ENCODE measurements at places on chromosomes 16 and 17.

- no peak for DNase-seq
These were observed 154.0 kb downstream of the C16orf78 start for GRCh38 chr16:49527611-49528010.

GRCh38 chr16:46582313-46582712 lies 38.9 kb downstream of the SHCBP1 start:
- DNase-seq, result no peak

- no peak for DNase-seq
These were observed 70.8 kb downstream of the XPO6 start for GRCh38 chr16:28140788-28141618.

GRCh38 chr17:30225112-30225511 lies 10.4 kb downstream of the SLC6A4 start:
- DNase-seq, result no peak

DNA sequence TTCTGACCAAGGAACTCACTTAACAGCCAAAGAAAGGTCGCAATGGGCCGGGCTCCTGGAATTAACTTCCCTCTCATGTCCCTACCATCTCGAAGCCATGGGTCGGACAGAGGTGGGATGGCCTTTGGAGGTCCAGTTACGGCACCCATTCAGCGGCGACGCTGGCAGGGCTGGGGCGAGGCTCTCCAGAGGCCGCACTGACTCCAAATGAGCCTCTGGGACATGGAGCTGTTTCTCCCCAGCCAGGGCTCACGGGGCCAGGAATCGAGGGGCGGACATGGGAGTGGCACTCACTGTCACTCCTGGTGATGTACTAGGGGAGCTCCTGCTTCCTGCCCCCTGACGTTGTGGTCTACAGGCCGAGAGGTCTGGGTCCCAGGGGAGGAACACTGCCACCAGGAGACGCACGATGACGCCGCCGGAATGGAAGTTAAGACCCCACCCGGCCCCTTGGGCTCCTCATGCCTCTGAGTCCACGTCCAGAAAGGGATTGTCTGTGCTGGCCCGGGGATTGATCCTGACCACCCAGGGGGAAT lies 60.7 kb upstream of the METRNL start:
- no peak for DNase-seq

- DNase-seq, result no peak
These were observed 24.0 kb downstream of the IGF2BP1 start for GRCh38 chr17:49021095-49021767.

GRCh38 chr17:28041844-28042656 lies 427 bp upstream of the NLK start:
- DNase-seq, result no peak

- no peak for DNase-seq
These were observed 42.4 kb downstream of the RNF157 start for GRCh38 chr17:76197911-76198310.

DNA sequence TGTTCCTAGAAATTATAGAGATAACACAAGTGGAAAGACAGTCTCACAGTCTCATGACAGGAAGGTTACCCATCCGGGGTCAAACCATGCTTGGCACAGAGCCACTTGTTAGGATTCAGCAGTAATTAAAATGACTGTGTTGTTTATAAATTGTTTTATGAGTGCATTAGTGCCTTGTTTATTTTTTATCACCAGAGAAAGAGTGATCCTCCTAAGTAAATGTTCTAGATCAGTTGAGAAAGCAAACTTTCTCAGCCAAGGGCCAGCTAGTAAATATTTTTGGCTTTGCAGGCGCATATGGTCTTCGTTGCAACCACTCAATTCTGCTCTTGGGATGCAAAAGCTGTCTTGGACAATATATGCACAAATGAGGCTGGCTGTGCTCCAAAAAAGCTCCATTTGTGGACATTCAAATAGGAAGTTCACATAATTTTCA lies 253.9 kb upstream of the CACNG5 start:
- DNase-seq, result no peak

- DNase-seq, result no peak
These were observed 130.4 kb downstream of the MRM1 start for GRCh38 chr17:36731811-36732210.

DNA sequence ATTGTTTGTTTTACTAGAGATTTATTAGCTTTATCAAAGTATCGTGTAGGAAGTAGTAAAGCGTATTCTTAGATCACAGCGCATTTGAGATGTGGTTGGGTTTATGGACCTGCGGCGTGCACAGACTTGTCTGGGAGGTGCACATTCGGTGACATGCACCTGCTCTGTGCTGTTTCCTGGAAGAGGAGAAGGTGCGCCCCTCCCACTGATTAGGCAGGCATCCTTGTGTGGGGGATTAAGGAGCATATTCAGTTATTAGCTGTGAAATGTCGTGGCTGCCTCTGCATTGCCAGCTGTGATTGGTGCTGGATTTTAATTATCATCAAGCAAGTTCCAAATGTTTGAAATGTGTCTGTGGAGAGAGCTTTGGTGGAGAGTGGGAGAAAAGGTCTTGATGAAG lies 903.8 kb upstream of the RBFOX1 start:
- no peak for DNase-seq

DNA sequence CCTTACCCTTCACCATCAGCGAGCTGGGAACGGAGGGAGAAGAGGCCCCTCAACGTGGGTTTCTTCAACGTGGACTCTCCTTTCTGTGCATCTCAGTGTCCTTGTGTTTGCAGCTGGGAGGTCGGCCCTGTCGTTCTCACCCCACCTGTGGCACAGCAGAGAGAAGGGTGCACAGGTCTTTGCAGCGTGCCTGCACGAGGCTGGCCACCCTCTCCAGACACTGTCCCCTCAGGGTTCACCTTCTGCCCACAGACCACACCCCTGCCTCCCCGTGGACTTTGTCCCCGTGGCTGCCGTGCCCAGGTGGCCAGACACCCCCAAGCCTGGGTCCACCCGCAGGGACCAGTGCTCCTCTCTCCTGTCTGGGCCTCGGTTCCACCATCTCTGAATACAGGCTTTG lies 7.3 kb upstream of the WDR45B start:
- no peak for DNase-seq

GRCh38 chr17:56468840-56469239 lies 124.7 kb upstream of the NOG start:
- no peak for DNase-seq

GRCh38 chr16:2468233-2468724 lies 2.8 kb upstream of the NTN3 start:
- DNase-seq, result peak; percentile 25

- DNase-seq, result no peak
These were observed 25.3 kb downstream of the CMIP start for GRCh38 chr16:81469710-81470535.

GRCh38 chr16:75494184-75494583 lies 1.1 kb downstream of the CHST6 start:
- no peak for DNase-seq

DNA sequence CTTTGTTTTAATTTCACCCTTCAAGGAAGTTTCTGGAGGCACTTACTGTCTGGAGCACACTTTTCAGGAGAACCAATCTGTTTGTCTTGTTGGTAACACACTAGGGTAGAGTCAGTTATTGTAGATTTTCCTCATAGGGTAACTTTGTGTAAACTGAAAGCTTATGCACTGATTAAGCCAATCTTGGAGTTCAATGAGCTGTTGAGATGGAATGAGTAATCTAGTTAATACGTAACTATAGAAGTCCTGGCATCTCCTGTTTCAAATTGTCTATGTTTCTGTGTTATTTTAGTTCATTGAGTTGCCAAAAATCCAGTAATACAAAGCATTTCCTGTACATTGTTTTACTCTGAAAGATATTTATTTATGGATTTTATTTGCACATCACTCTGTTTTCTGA lies 111.6 kb upstream of the HAS3 start:
- DNase-seq, result no peak

- no peak for DNase-seq
These were observed 1.2 kb upstream of the ATP2A1 start for GRCh38 chr16:28876973-28877654.

- DNase-seq, result no peak
These were observed 141.3 kb downstream of the ABCC12 start for GRCh38 chr16:48014349-48015135.

Data from NCI-H460 (cell line).